Activated CD8-positive, alpha-beta T cell treated with anti-CD3 and anti-CD28 coated beads, Interleukin-2, amount 10 ng/mL, durations not matched to agents 7 days and 5 days (primary cell): ENCODE measurements at places on chromosomes 1 and 21. TPM values are rescaled to one million over a fixed set of nuclear protein-coding genes. Genes with fewer than 3 reads are reported as not detected.

The HPDL gene
- total RNA-seq: 16.8 TPM

The TXLNA gene
- total RNA-seq: 79.7 TPM

The EFCAB7 gene
- 9.5 TPM for total RNA-seq

The NPPB gene
- not detected for total RNA-seq

The LCE1A gene
- not detected for total RNA-seq

The LAX1 gene
- total RNA-seq: 15.5 TPM

The ADORA3 gene
- 0.18 TPM for total RNA-seq

The REG4 gene
- 14.6 TPM for total RNA-seq

GRCh38 chr1:21652101-21652936 is 16.8 kb downstream of the RAP1GAP start:
- no peak overlapping the region for H3K27ac ChIP-seq
- H3K4me1 ChIP-seq: peaks cover 15% of the 10 kb centered on the region
- H3K36me3 ChIP-seq: no peaks in the 10 kb centered on the region
- no peak for DNase-seq
- peak overlapping the region; percentile 62 for H3K4me3 ChIP-seq
- peaks cover 32% of the 10 kb centered on the region for H3K27me3 ChIP-seq

- H3K4me3 ChIP-seq: no peak overlapping the region
- DNase-seq: no peak
- H3K36me3 ChIP-seq: no peaks in the 10 kb centered on the region
- peaks cover under 1% of the 10 kb centered on the region for H3K27me3 ChIP-seq
- no peak overlapping the region for H3K27ac ChIP-seq
These were observed 27.3 kb upstream of the GOLT1A start for GRCh38 chr1:204241050-204241449.

DNA sequence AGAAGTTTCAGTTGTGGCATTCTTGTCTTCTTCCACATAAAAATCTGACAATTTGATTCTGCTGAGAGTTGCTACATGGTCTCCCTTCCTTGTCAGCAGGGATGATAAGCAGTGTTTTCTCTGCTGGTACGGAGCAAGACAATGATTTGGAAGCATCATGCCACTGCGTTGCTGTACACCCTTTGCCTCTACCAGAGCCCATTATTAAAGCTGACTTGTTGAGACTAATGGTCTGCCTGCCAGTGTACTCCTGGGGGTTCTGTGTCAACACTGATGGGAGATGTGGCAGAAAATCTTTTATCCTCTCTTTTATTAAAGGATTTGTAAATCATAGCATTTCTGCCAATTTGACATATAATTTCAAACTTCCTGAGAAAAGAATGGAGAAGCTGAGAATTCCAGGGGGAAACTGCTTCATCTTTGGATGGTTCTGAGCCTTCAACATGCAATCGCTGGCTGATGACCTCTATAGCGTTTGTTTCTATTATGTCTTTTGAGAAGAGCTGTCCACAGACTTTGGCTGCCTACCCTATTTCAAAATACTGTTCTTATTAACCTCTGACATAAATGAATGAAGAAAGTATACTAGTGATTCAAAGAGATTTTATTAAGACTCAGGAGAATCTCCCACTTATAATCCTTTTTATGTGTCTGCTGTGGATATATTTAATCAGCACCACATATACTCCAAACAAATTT is 47.9 kb upstream of the DYNLT5 start:
- H3K27me3 ChIP-seq: peaks cover 9% of the 10 kb centered on the region
- H3K27ac ChIP-seq: no peak overlapping the region
- no peaks in the 10 kb centered on the region for H3K36me3 ChIP-seq
- no peaks in the 10 kb centered on the region for H3K4me1 ChIP-seq
- no peak overlapping the region for H3K4me3 ChIP-seq
- no peak for DNase-seq

DNA sequence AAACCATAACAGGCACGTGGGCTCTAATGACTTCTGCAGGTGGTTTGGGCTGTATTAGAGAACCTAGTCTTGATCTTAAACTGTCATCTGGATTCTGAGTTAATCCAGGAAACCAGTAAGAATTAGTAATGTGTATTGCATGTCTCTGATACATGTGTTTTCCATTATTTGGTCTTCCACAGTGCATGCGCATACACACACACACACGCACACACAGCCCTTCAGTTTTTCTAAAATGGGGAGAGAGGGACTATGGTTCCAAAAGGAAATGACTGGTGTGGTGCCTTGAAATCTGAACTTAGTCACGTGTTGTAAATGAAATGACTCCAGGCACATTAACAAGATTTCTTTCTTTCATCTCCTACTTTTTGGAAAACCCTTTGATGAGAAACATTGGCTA is 67.6 kb downstream of the OLFML2B start:
- no peak overlapping the region for H3K4me3 ChIP-seq
- no peaks in the 10 kb centered on the region for H3K27me3 ChIP-seq
- no peak overlapping the region for H3K27ac ChIP-seq

- peak; percentile 52 for DNase-seq
- no peaks in the 10 kb centered on the region for H3K36me3 ChIP-seq
- no peak overlapping the region for H3K27ac ChIP-seq
These were observed 56.8 kb downstream of the GLIS1 start for GRCh38 chr1:53681977-53682685.

DNA sequence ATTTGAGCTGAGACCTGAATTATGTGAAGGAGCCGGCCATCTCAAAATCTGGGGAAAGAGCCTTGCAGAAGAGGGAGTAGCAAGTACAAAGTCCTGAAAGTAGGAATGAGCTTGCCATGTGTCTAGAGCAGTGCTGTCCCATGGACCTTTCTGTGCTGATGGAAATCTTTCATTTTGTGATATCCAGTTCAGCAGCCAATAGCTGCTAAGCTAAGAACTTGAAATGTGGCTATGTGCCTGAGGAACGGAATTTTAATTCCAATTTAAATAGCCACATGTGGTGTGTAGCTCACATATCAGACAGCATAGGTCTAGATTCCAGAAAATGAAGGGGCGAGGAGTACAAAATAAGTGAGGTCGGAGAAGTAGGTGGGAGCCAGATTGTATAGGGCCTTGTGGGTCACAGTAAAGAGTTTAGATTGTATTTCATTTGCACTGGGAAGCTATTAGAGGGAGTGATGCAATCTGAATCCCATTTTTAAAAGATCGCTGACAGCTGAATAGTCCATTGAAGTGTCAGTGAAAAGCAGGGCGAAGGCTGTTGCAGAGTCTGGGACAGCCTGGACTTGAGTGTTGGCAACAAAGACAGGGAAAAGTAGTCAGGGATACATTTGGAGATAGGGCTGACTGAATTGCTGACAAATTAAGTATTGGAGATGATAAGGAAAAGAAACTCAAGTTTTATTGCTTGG is 80.3 kb downstream of the TMEM200B start:
- H3K4me1 ChIP-seq: no peaks in the 10 kb centered on the region
- no peak for DNase-seq
- H3K4me3 ChIP-seq: no peak overlapping the region
- peaks cover 18% of the 10 kb centered on the region for H3K36me3 ChIP-seq
- no peak overlapping the region for H3K27ac ChIP-seq
- H3K27me3 ChIP-seq: no peaks in the 10 kb centered on the region

- H3K4me3 ChIP-seq: no peak overlapping the region
- no peak for DNase-seq
- H3K27ac ChIP-seq: no peak overlapping the region
- H3K27me3 ChIP-seq: peaks cover 34% of the 10 kb centered on the region
These were observed 9.4 kb downstream of the OVAAL start for GRCh38 chr1:180568184-180568583.

DNA sequence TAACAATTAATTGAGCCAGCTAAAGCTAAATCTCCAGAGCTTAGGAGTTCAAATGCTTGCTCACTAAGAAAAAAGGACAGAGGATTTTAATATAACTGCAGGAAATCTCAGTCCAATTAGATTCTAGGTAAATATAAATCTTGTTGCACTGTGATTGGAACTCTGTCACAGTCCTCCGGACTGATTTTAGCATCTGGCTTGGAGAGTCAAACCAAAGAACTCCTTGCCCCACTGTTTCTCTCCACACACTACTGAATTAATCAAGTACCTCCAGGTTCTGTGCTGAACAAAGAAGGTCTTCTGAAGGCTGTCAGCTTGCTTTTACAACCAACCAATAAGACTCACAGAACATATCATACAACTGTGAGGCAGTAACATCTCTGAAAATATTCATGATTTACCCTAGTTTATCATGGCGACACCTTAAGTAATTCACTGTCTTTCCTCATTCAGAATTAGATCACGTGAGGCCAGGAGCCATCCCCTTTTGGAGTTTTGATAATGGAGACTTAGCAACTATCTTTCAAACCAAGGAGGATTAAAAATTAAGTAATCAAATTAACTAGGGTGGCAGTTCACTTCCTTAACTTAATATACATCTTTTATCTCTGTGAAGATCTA is 176.0 kb downstream of the RERE start:
- no peak overlapping the region for H3K4me3 ChIP-seq
- peaks cover 12% of the 10 kb centered on the region for H3K4me1 ChIP-seq
- peaks cover 4% of the 10 kb centered on the region for H3K36me3 ChIP-seq
- H3K27ac ChIP-seq: no peak overlapping the region

DNA sequence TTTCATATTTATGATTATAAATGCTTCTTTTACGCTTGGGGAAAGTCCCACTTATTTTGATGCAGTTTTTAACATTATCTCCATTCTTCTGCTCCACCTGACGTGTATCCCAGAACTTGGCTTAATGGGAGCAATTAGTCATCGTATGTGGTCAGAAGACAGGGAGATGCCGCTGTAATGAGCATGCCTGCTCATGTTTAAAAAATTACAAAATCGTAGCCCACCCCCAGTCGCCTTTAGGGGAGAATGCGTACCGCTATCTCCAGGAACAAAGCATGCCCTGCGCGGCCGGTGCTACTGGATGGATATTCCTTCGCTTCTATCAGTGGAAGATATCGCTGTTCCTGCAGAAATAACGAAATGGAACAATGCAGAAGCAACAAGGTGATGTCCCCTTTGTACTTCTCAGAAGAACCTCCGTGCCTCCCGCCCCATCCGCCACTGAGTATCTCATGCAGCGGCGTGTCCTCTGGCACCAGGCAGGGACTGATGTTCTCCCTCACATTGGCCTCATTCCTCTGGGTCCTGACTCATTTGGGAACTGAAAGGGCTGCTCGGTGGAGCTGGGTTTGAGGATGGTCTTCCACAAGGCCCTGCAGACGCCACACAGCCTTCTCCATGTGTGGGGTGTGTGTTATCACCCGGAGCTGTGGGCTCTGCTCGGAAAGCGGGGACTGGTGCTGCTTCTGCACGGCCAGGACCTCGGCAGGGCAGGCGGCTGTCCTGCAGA is 116.3 kb upstream of the COL6A1 start:
- H3K27me3 ChIP-seq: peaks cover 3% of the 10 kb centered on the region
- peaks cover 3% of the 10 kb centered on the region for H3K4me1 ChIP-seq

DNA sequence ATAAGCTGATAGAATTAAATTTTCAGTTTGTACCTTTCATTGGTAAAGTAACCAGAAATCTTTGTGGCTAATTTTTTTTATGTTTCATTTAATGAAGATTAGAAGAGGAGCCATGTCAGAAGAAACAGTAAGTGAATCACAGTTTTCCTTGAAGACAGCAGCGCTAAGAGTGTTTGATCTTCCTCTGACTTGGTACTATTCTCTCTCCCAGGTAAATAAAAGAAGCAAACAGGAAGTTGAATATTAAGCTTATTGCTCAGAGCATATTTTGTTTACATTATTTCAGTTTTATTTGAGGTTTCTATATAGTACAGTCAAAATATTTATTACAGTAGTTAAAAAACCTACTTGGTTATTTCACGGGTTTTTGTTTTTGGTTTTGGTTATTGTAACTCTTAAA is 3.7 kb downstream of the MIGA1 start:
- H3K4me1 ChIP-seq: peaks cover 33% of the 10 kb centered on the region
- no peak overlapping the region for H3K27ac ChIP-seq
- H3K4me3 ChIP-seq: no peak overlapping the region

- no peak overlapping the region for H3K27ac ChIP-seq
- H3K4me3 ChIP-seq: no peak overlapping the region
- no peaks in the 10 kb centered on the region for H3K36me3 ChIP-seq
- H3K4me1 ChIP-seq: no peaks in the 10 kb centered on the region
- H3K27me3 ChIP-seq: peaks cover 2% of the 10 kb centered on the region
These were observed 45.9 kb downstream of the CHD5 start for GRCh38 chr1:6134206-6134605.

DNA sequence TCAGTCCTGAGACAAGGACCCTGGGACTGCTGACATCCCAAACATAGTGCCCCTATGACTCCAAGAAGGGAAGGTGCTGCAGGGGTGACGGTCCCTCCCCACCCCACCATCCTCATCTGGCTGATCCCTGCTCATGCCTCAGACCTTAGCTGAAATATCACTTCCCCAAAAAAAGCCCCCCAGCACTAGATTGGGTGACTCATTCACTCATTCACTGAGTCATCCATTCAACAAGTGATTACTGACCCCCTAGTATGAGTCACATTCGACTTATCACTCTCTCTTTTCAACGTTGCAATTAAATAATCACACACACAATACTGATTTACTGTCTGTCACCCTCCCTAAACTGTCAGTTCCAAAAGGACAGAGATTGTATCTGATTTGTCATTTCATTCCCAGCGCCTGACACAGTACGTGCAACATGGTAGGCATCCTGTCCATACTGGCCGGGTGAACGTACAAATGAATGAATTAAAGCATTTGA is 48.6 kb downstream of the HIVEP3 start:
- peaks cover 33% of the 10 kb centered on the region for H3K4me1 ChIP-seq
- no peak for DNase-seq
- H3K36me3 ChIP-seq: no peaks in the 10 kb centered on the region
- H3K27ac ChIP-seq: no peak overlapping the region
- no peak overlapping the region for H3K4me3 ChIP-seq

DNA sequence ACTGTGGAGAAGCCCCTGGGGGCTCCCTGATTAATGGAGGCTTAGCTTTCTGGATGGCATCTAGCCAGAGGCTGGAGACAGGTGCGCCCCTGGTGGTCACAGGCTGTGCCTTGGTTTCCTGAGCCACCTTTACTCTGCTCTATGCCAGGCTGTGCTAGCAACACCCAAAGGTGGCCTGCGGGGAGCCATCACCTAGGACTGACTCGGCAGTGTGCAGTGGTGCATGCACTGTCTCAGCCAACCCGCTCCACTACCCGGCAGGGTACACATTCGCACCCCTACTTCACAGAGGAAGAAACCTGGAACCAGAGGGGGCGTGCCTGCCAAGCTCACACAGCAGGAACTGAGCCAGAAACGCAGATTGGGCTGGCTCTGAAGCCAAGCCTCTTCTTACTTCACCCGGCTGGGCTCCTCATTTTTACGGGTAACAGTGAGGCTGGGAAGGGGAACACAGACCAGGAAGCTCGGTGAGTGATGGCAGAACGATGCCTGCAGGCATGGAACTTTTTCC is 24.8 kb downstream of the PCSK9 start:
- no peaks in the 10 kb centered on the region for H3K27me3 ChIP-seq
- no peak for DNase-seq
- no peak overlapping the region for H3K27ac ChIP-seq
- H3K4me3 ChIP-seq: no peak overlapping the region
- H3K4me1 ChIP-seq: peaks cover 11% of the 10 kb centered on the region
- peaks cover 15% of the 10 kb centered on the region for H3K36me3 ChIP-seq

DNA sequence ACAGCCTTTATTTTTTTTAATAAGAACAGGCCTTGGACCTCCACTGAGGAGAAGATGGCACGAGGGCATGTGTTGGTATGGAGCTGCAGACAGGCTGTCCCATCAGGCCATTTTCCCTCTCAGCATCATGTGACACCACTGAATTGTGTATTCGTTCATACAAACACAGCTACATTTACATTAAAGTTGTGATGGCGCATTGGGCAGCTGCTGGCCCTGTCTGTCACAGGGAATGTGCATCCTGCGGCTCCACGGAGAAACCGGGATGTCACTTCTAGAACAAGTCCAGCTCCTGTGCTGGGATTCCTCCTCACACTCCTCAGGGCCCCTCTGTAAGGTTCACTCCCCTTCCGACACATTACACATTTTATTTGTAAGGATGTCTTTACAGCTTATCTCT is 147.6 kb upstream of the TNR start:
- H3K36me3 ChIP-seq: no peaks in the 10 kb centered on the region
- H3K4me1 ChIP-seq: no peaks in the 10 kb centered on the region
- H3K4me3 ChIP-seq: no peak overlapping the region
- no peaks in the 10 kb centered on the region for H3K27me3 ChIP-seq
- no peak overlapping the region for H3K27ac ChIP-seq
